ENCODE measurements at places on chromosomes 5 and 9. TPM values are rescaled to one million over a fixed set of nuclear protein-coding genes. Genes with fewer than 3 reads are reported as not detected.

DNA sequence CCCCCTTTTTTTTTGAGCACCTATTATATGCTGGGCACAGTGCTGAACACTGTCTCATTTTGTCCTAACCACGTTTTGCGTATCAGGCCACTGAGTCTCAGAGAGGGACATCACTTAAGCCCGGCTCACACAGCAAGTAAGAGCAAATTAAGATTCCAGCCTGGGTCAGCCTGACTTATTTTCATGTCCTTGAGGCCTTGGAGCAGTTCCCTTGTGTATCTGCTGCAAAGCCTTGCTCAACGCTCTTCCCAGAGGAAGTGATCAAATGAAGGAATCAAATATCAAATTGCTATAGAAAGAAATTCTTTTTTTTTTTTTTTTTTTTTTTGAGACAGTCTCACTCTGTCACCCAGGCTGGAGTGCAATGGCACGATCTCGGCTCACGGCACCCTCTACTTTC, 30.7 kb downstream of the ERGIC1 start:
- H3K4me3 ChIP-seq, result no peak overlapping the region
- no peak for DNase-seq
- H3K27me3 ChIP-seq, result no peaks in the 10 kb centered on the region
- H3K27ac ChIP-seq, result no peak overlapping the region

DNA sequence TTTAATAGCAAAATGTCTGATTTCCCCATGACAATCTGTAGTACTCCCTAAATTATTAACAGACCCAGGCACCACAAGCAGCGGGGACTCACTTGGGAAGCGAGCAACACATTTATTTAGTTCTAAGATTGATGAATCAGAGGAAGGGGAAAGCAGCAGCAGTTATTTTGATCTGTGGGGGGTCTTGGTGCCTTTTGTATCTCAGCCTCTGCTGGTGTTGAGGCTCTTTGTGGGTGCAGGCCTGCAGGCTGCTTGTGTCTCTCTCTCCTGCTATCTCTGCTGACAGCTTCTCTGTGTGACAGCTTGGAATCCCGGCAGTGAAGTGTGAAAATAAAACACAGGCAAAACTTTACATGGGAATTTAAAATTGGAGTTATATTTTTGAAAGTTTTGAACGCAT, 878.2 kb upstream of the DMAC1 start:
- no peaks in the 10 kb centered on the region for H3K27me3 ChIP-seq
- no peak overlapping the region for H3K4me3 ChIP-seq
- H3K36me3 ChIP-seq, result no peaks in the 10 kb centered on the region
- H3K4me1 ChIP-seq, result peaks cover 3% of the 10 kb centered on the region
- no peak overlapping the region for H3K27ac ChIP-seq
- no peak for DNase-seq

GRCh38 chr9:131447148-131447547, 53.3 kb downstream of the PRRC2B start:
- DNase-seq, result no peak
- no peaks in the 10 kb centered on the region for H3K4me1 ChIP-seq
- H3K36me3 ChIP-seq, result peaks cover 5% of the 10 kb centered on the region
- no peak overlapping the region for H3K27ac ChIP-seq
- H3K4me3 ChIP-seq, result no peak overlapping the region

The SLC6A7 gene
- total RNA-seq, result not detected

The CDX1 gene
- 2.5 TPM for total RNA-seq
